ENCODE measurements at places on chromosomes 4 and X. TPM values are rescaled to one million over a fixed set of nuclear protein-coding genes. Genes with fewer than 3 reads are reported as not detected.

Gene ACOT9
- total RNA-seq: 75.4 TPM

Gene MAGEC3
- not detected for total RNA-seq

Gene RNF212
- total RNA-seq: not detected

Gene ZFYVE28
- total RNA-seq: 0.97 TPM

Gene HERC5
- 12.0 TPM for total RNA-seq

DNA sequence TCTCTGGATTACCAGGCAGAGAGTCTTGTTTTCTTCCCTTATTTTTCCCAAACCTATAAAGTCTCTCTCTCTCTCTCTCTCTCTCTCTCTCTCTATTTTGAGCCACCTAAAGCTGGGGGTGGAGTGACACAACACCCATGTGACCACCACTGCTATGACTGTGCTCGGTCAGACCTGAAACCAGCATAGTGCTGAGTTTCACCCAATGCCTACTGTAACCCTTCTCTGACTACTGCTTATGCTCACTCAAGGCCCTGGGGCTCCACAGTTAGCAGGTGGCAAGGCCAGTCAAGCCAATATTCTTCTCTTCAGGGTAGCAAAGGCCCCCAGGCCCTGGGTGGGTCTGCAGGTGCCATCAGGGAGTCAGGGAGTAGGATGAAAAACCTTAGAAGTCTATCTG lies 114.7 kb upstream of the ARMCX2 start:
- DNase-seq: no peak

DNA sequence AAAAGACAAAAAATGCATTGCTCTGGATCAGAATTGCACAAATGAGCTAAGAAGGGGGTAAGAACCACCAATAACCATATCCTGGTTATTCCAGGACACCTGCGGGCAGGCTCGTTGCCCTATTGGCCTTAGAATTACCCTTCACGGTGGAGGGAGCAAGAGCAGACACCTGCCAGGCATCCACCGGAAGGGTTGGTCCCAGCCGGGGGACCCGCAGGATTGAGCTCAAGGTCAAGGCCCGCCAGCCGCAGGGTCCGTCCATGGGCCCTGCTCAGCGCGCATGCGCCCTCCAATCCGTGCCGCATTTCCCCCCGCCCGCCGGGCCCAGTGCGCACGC lies 575 bp downstream of the SLC25A6 start:
- DNase-seq: no peak

DNA sequence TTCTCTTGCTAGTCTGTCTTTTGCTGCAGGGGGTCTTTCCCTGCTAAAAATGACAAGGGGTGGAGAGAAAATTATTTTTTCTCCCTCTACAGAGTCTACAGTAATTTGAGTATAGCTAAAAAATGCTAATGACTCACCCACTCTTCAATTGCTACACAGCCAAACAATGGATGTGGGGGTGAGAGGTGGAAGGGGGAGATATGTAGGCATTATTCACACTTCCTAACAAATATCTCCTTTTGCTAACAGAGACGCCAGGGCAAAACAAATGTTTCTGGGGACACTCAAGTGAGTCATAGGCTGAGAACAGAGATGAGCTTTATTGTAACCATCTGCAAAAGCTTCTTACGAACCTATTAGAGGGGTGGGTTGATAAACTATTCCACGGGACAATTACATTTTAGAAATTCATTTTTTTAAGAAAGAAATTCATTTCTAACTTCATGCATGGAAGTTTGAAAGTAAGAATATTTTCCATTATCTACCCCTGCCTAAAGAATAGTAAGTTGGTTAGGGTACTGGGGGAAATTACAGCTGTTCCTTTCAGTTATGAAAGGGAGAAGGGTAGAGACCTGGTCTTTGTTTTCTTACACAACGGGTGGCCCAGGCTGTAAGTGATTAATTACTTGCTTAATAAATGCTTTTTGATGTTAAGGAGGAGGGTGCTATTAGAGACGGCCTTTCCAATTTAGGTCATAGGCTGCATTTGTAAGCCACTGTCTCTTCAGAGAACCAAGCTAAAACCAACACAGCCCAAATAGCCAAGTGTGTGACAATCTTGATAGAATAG lies 12.8 kb downstream of the SCD5 start:
- peak; percentile 75 for DNase-seq

DNA sequence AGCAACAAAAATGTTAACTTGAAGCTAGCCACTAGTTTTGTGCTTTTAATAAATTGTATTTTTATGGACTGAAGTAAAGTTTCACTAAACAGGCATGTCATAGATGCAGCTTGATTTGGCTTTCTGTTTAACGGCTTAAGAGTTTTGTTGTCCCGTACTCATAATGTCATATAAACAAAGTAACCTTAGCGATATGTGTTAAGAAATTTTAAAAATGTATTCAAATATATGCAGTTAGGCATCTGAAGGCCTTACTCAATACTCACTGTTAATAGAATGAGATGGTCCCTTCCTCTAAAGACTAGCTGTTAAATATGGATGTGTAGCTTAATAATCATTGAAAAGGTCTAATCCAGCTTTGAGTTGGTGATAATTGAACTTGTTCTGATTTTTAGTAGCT lies 1.0 kb upstream of the SCLT1 start:
- DNase-seq: no peak

- peak; percentile 32 for DNase-seq
Measured at GRCh38 chr4:26936284-26937065, 75.8 kb downstream of the STIM2 start.

- DNase-seq: no peak
Measured at GRCh38 chr4:112748352-112748878, 111.5 kb downstream of the LARP7 start.
